Thyroid gland (tissue), 4 donors: ENCODE measurements at places on chromosomes 1 and 21. TPM values are rescaled to one million over a fixed set of nuclear protein-coding genes. Genes with fewer than 3 reads are reported as not detected.

Gene TDRD10
- 5.6 TPM for total RNA-seq

Gene GUCA2B
- not detected for total RNA-seq

DNA sequence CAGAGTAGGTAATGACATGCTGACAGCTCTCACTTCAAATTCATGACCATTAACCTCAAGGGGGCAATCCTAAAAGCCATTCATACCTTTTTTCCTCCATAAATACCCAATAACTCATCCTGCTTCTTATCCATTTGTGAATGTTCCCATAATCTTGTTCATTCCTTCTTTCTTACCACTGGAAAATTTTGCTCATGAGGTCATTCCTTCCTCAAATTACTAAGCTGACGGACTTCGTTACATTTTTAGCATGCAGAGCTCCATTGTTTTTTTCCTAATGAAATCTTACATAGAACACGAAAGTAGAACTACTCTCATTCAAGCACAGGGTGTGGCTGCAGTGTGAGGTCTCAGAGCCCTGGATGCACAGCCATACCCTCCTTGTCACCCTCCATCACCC, 276.5 kb upstream of the DPYD start:
- DNase-seq: no peak

- no peak for DNase-seq
Observed at GRCh38 chr21:35119501-35120047, 70.5 kb upstream of the RUNX1 start.

- DNase-seq: no peak
Observed at GRCh38 chr1:54728027-54728426, 12.4 kb downstream of the TTC4 start.

Gene TMEM82
- total RNA-seq: not detected

DNA sequence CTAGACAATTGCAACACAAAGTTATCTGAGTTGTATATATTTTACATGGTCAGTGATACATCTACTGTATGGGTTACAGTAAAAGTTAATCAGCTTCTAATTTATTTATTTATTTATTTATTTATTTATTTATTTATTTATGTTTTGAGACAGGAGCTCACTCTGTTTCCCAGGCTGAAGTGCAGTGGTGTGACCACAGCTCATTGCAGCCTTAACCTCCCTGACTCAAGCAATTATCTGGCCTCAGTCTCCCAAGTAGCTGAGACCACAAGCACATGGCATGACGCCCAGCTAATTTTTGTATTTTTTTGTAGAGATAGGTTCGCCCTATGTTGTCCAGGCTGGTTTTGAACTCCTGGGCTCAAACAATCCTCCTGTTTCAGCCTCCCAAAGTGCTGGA, 241.6 kb downstream of the PTPRC start:
- DNase-seq: no peak
